ENCODE measurements at places on chromosomes 3 and 15. TPM values are rescaled to one million over a fixed set of nuclear protein-coding genes. Genes with fewer than 3 reads are reported as not detected.

GRCh38 chr3:37147666-37148065 is 26.7 kb downstream of the LRRFIP2 start:
- peak overlapping the region; percentile 78 for H3K27ac ChIP-seq
- DNase-seq: no peak
- no peaks in the 10 kb centered on the region for H3K27me3 ChIP-seq
- H3K4me3 ChIP-seq: no peak overlapping the region

The ASB14 gene
- not detected for total RNA-seq

The CELSR3 gene
- total RNA-seq: 1.8 TPM

- H3K27me3 ChIP-seq: no peaks in the 10 kb centered on the region
- no peak overlapping the region for H3K27ac ChIP-seq
- no peak for DNase-seq
- H3K36me3 ChIP-seq: peaks cover 100% of the 10 kb centered on the region
- peaks cover 14% of the 10 kb centered on the region for H3K4me1 ChIP-seq
Measured at GRCh38 chr15:44596511-44597010, 59.6 kb downstream of the EIF3J start.

- H3K27me3 ChIP-seq: no peaks in the 10 kb centered on the region
- H3K4me3 ChIP-seq: no peak overlapping the region
- H3K4me1 ChIP-seq: no peaks in the 10 kb centered on the region
- no peak overlapping the region for H3K27ac ChIP-seq
Measured at GRCh38 chr15:46416544-46416943, 781.7 kb downstream of the SQOR start.

DNA sequence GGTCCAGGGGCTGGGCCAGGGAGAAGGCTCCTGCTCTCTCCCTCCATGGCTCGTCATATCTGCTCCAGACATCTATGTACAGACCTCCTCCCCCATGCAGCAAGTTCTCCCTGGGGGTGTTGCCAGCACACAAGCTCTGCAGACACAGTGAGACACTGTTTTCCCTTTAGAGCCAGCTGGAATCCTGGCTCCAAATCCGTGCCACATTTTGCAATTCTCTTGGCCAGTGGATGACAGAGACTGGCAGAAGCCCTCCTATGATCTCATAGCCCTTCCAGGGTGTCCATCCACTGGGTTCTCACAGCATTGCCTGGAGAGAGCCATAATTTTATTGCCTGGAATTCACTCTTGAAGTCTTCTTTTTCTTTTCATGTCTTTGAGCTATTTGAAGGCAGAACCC is 203.9 kb downstream of the TLE3 start:
- H3K4me3 ChIP-seq: no peak overlapping the region
- H3K4me1 ChIP-seq: no peaks in the 10 kb centered on the region
- no peak for DNase-seq
- no peaks in the 10 kb centered on the region for H3K27me3 ChIP-seq

DNA sequence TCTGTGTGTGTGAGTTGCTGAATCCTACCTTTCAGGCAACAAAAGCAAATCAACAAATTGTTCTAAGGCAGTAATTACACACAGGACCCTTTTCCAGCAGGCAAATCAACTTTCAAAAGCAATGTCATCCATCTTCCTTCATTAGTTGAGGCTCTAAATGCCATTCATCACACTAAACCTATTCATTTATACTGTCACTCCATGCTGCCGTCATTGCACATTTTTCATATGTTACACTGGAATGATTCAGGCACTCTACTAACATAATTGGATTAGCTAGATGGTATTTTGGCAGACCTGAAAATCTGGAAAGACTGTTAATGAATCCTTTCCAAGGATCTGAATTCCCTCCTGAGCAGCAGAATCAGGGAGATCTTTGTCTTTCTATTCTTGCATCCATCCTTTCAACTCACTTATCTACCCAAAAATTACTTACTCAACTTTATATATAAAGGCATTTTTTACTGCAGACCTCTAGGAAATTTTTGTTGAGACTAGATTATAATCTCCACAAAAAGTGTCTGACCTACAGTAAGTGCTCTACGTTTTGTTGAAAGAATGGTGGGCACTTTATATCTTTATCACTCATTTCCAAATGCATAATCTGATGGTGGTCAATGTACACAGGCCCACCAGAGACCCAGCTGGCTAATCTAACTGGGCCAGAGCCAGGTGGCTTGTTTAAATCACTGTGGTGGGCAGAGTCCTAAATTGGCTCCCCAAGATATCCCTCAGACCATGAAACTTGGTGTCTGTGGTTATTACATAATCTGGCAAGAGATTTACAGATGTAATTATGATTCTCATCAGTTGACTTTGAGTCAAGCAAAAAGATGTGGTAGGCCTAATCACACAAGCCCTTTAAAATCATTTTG is 25.0 kb downstream of the MIX23 start:
- peaks cover 47% of the 10 kb centered on the region for H3K36me3 ChIP-seq
- H3K4me3 ChIP-seq: no peak overlapping the region
- H3K27ac ChIP-seq: no peak overlapping the region

The ISLR2 gene
- total RNA-seq: 1.7 TPM

- DNase-seq: no peak
- no peak overlapping the region for H3K27ac ChIP-seq
- H3K36me3 ChIP-seq: no peaks in the 10 kb centered on the region
- H3K27me3 ChIP-seq: no peaks in the 10 kb centered on the region
- no peak overlapping the region for H3K4me3 ChIP-seq
Measured at GRCh38 chr3:65617209-65617608, 421.5 kb downstream of the MAGI1 start.

- H3K4me3 ChIP-seq: no peak overlapping the region
- peaks cover 64% of the 10 kb centered on the region for H3K4me1 ChIP-seq
- H3K27ac ChIP-seq: no peak overlapping the region
- DNase-seq: no peak
- no peaks in the 10 kb centered on the region for H3K27me3 ChIP-seq
Measured at GRCh38 chr3:31550452-31551251, 17.9 kb downstream of the STT3B start.

DNA sequence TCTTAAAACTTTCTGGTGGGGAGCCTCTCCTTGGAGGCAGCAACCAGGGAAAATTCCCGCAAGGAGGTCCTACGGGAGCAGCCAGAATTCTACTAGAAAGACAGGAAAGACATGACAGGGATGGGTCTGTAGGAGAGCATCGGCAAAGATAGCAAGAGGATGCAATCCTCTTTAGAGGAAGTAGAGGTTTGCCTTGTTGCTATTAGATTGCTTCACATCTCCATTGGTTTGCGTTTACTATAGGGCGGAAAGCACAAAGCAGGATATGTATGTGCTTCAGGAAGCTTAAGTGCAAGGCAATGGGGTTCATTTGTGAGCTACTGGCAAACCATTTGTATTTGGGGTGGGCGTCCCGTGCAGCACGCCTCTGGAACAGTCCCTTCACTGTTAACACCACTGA is 193.0 kb downstream of the RORA start:
- H3K27me3 ChIP-seq: no peaks in the 10 kb centered on the region
- H3K4me3 ChIP-seq: no peak overlapping the region
- H3K27ac ChIP-seq: no peak overlapping the region
- H3K4me1 ChIP-seq: no peaks in the 10 kb centered on the region
- no peaks in the 10 kb centered on the region for H3K36me3 ChIP-seq

GRCh38 chr15:29924750-29925149 is 102.5 kb upstream of the TJP1 start:
- H3K4me1 ChIP-seq: no peaks in the 10 kb centered on the region
- no peak for DNase-seq
- peaks cover 32% of the 10 kb centered on the region for H3K27me3 ChIP-seq
- no peaks in the 10 kb centered on the region for H3K36me3 ChIP-seq
- no peak overlapping the region for H3K4me3 ChIP-seq
- no peak overlapping the region for H3K27ac ChIP-seq

GRCh38 chr15:101063891-101064794 is 145.0 kb downstream of the LRRK1 start:
- H3K4me1 ChIP-seq: peaks cover 46% of the 10 kb centered on the region
- H3K27me3 ChIP-seq: no peaks in the 10 kb centered on the region
- DNase-seq: peak; percentile 76

GRCh38 chr15:33874156-33874555 is 94.1 kb upstream of the CHRM5 start:
- H3K27ac ChIP-seq: no peak overlapping the region
- H3K27me3 ChIP-seq: no peaks in the 10 kb centered on the region
- no peaks in the 10 kb centered on the region for H3K36me3 ChIP-seq
- H3K4me1 ChIP-seq: no peaks in the 10 kb centered on the region

DNA sequence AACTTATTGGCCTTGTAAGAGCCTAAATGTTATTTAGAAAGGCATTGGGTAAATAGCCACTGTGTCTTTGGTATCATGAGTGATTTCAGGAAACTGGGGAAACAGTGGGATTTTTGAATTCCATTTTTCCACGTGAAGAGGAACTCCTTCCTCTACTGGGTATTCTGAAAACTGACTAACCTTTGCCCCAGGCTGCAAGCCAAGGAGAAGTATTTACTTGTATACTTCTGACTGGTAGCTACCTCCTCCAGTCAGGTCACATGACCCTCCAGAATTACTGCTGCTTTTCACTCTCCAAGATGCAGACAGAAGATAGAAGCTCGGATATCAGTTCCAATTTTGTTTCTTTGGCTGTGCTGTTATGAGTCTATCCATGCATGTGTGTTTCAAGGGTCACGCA is 50.9 kb upstream of the MAP3K13 start:
- no peaks in the 10 kb centered on the region for H3K36me3 ChIP-seq
- H3K27me3 ChIP-seq: no peaks in the 10 kb centered on the region
- H3K4me3 ChIP-seq: no peak overlapping the region
- no peak for DNase-seq
- H3K27ac ChIP-seq: no peak overlapping the region

DNA sequence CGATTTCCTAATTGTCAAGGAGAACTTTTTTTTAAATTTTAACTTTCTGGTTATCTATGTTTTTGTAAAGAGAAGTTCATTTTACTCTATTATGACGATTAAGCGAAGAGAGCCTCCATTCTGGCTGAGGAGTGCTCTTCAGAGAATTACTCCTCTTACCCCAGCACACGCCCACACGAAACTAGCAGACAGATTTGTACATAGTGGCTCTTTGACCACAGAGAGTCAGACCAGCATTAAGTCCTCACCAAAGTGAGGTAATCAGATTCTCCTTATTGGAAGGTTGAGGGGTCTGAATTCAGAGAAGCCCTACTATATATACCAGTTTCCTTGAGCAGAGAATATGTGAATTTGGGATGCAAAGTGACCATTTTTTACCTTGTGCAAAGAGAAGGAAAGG is 204.8 kb upstream of the TSC22D2 start:
- no peaks in the 10 kb centered on the region for H3K27me3 ChIP-seq
- H3K36me3 ChIP-seq: no peaks in the 10 kb centered on the region

DNA sequence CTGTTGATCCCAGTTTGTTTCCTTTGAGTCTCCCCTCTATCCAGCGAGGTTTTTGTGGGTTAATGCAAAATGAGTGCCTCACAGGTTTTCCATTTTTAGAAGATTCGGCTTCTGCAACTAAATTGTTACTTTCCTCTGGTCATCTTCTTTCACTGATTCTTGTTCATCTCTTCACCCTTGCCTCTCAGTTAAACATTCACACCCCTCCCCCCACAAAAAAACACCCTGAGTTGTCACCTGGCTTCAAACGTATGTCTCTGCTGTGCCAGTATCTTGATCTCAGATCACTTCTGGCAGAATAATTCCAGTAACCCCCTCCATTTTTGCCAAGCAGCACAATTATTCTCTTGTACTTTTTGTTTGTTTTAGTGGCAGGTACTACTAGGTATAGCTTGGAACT is 12.3 kb upstream of the CLDN16 start:
- no peak for DNase-seq
- no peaks in the 10 kb centered on the region for H3K27me3 ChIP-seq
- H3K4me1 ChIP-seq: no peaks in the 10 kb centered on the region

DNA sequence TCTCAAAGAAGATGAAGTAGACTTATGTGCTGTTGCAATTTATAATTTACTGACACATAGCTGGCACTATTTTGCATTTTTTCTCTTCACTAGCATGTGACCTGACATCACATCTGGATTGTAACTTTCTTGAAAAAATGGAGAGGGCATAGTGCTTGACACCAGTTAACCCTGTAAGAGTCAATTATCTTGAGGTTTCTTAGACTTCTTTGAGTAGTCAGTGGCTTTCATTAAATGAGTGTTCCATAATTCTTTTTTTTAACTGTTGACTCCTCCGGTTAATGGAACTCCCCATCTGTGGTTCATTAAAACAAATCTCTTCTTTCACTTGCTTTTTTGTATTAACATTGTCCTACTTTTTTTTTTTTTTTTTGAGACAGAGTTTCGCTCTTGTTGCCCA is 16.9 kb upstream of the PRKCI start:
- no peaks in the 10 kb centered on the region for H3K4me1 ChIP-seq
- no peaks in the 10 kb centered on the region for H3K27me3 ChIP-seq
- H3K27ac ChIP-seq: no peak overlapping the region
- no peak for DNase-seq

The GHSR gene
- not detected for total RNA-seq

- no peak for DNase-seq
- H3K4me1 ChIP-seq: no peaks in the 10 kb centered on the region
- H3K36me3 ChIP-seq: no peaks in the 10 kb centered on the region
- H3K27ac ChIP-seq: no peak overlapping the region
Measured at GRCh38 chr3:63228087-63228486, 50.0 kb upstream of the SYNPR start.

DNA sequence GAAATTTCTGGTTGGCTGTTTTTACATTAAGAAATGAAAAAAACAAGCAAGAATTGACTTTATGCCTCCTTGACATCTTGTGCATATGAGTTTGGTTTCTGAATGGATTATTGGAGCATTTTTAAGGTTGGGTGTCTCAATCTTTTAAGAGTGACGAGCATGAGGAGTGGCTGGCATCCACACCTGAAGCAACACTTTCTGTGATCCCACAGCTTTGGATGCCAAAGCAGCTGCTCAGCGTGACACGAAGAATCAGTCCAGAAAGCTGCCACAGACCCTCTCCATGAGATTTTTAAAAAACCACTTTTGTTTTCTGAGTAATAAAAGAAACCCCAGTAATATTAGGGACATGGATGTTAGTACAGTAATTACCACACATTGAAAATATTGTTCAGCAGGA is 154.5 kb downstream of the KLF13 start:
- no peaks in the 10 kb centered on the region for H3K36me3 ChIP-seq
- DNase-seq: peak; percentile 16
- no peak overlapping the region for H3K4me3 ChIP-seq
- H3K4me1 ChIP-seq: peaks cover 7% of the 10 kb centered on the region
- H3K27ac ChIP-seq: no peak overlapping the region

The HTR3E gene
- not detected for total RNA-seq

The TERC gene
- total RNA-seq: 105 TPM

DNA sequence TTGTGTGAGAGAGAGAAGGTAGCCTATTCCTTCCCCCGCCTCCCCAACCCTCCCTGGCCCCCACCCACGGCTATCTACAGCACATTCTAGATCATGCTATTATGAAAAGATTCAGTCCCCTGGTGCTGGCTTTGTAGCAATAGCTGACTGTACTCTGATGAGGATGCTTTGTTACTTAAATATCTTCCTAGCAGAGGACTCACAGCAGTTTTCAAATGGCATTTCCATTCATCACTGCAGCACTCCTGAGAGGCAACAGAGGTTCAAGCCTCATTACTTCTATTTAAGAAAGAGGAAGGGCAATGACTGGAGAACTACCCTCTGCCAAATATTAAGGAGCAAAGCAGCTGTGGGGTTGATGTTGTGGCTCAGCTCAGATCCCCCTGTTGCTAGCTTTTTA is 61.0 kb downstream of the LRRN1 start:
- H3K27me3 ChIP-seq: no peaks in the 10 kb centered on the region
- no peaks in the 10 kb centered on the region for H3K36me3 ChIP-seq
- no peaks in the 10 kb centered on the region for H3K4me1 ChIP-seq
- DNase-seq: no peak
- H3K4me3 ChIP-seq: no peak overlapping the region
